Thyroid gland (tissue), 4 donors: ENCODE measurements at places on chromosomes 3 and 15. TPM values are rescaled to one million over a fixed set of nuclear protein-coding genes. Genes with fewer than 3 reads are reported as not detected.
A peak's percentile ranks its signal among the peaks of the same experiment; 100 is the strongest.

TMIE gene
- not detected for total RNA-seq

TMC3 gene
- 0.34 TPM for total RNA-seq

KCNH8 gene
- total RNA-seq = 0.40 TPM

CHRM5 gene
- not detected for total RNA-seq

GREM1 gene
- total RNA-seq = not detected

C2CD4B gene
- 6.7 TPM for total RNA-seq

- no peak overlapping the region for H3K4me3 ChIP-seq
- H3K27me3 ChIP-seq = no peaks in the 10 kb centered on the region
- peaks cover 37% of the 10 kb centered on the region for H3K4me1 ChIP-seq
- no peak overlapping the region for H3K27ac ChIP-seq
- no peak for DNase-seq
- no peaks in the 10 kb centered on the region for H3K36me3 ChIP-seq
These were observed 54.2 kb downstream of the UBE2E1 start for GRCh38 chr3:23859839-23860382.

- no peak for DNase-seq
- no peak overlapping the region for H3K27ac ChIP-seq
These were observed 429 bp upstream of the C3orf80 start for GRCh38 chr3:160224811-160225175.

GRCh38 chr3:31105011-31105410 lies 210.6 kb upstream of the GADL1 start:
- no peak overlapping the region for H3K4me3 ChIP-seq
- no peaks in the 10 kb centered on the region for H3K4me1 ChIP-seq
- no peak overlapping the region for H3K27ac ChIP-seq

GRCh38 chr15:27119695-27120266 lies 148.8 kb downstream of the GABRG3 start:
- no peaks in the 10 kb centered on the region for H3K36me3 ChIP-seq
- no peak overlapping the region for H3K4me3 ChIP-seq
- DNase-seq = no peak

DNA sequence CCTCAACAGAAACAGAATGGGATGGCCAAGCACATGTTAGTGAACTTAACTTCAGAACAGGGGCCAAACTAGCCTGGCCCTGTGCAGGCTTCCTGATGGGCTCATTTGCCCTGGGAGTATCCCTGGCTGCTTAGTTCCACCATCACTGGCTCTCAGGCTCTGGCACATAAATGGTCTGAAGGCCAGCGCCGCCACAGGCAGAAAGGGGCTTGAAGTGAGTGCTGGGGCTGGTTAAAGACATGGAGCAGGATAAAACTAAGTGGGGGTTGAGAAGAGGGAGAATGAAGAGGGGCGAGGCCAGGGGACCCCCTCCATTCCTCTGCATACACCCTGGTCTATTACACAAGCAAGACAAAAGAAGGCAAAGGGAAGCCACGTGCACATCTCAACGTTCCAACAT lies 12.2 kb downstream of the SLCO2A1 start:
- no peaks in the 10 kb centered on the region for H3K27me3 ChIP-seq
- H3K36me3 ChIP-seq = no peaks in the 10 kb centered on the region
- no peak for DNase-seq
- H3K27ac ChIP-seq = no peak overlapping the region
- H3K4me1 ChIP-seq = peaks cover 11% of the 10 kb centered on the region
- H3K4me3 ChIP-seq = no peak overlapping the region

- no peaks in the 10 kb centered on the region for H3K36me3 ChIP-seq
- H3K27ac ChIP-seq = no peak overlapping the region
- H3K4me3 ChIP-seq = no peak overlapping the region
- no peaks in the 10 kb centered on the region for H3K4me1 ChIP-seq
- no peak for DNase-seq
These were observed 33.6 kb upstream of the PLSCR2 start for GRCh38 chr3:146502887-146503460.

DNA sequence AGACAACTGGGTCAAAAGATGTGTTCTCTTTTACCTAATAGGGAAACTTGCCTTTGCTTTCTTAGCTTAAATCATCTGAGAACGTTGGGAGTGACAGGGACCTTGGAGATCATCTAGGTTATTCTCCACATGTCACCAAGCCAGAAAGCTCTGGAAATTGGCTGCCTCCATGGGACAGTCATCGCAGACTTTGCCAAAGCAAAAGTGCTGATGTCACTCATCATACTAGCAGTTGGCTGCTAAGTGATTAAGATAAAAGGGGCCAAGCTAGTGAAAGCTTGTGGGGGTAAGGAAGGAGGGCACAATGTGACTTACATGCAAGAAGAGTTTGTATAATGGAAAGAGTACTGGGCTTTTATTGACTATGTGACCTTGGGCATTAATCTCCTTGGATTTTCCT lies 198.0 kb upstream of the PFN2 start:
- no peak overlapping the region for H3K27ac ChIP-seq
- peaks cover 12% of the 10 kb centered on the region for H3K4me1 ChIP-seq
- H3K4me3 ChIP-seq = no peak overlapping the region
- no peaks in the 10 kb centered on the region for H3K36me3 ChIP-seq
- DNase-seq = no peak
- H3K27me3 ChIP-seq = no peaks in the 10 kb centered on the region

DNA sequence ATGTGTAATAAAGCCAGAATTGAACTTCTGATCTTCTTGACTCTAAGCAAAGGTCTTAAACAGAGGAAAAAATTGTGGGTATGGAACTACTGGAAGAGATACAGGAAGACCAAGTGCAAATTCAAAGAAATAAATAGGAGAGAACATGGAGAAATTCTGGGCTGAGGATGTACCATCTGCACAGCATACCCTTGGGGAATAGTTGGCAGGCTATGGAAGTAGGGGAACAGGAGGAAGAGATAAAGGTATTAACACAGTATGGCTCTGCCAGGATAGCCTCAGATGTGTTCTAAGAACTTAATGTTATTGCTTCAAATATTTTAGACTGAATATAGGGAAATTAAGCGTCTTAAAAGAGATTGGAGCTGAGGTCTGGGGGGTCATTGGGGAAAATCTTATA lies 485.4 kb downstream of the CNTN3 start:
- H3K4me1 ChIP-seq = no peaks in the 10 kb centered on the region
- no peak for DNase-seq
- H3K36me3 ChIP-seq = no peaks in the 10 kb centered on the region

DNA sequence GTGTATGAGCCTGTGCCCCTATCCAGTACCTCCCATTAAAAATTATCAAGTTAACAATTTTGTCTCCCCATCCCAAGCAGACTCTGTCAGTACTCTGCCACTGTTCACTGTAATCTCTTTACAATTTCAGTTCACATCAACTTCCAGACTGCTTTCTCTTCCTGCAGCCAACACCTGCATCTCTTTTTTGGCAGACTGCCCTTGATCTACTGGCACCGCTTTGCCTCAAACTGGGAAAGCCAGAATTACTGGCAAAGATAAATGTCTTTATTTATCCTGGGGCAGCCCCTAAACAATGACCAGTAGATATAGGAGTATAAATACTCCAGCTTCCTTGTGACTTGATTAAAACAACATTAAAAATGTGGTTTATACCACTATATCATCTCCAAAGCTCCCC lies 494.1 kb downstream of the ZNF385D start:
- no peak overlapping the region for H3K27ac ChIP-seq
- H3K4me1 ChIP-seq = no peaks in the 10 kb centered on the region
- H3K36me3 ChIP-seq = no peaks in the 10 kb centered on the region
- peak; percentile 35 for DNase-seq
